ENCODE measurements at places on chromosomes 5 and 9.

- no peak for DNase-seq
Measured at GRCh38 chr9:108654566-108654965, 201.2 kb downstream of the ACTL7B start.

- DNase-seq: no peak
Measured at GRCh38 chr9:71108937-71109336, 12.5 kb downstream of the TRPM3 start.

GRCh38 chr9:14608540-14608939 is 84.7 kb downstream of the ZDHHC21 start:
- DNase-seq: no peak

GRCh38 chr5:96081276-96081858 is 119.7 kb upstream of the ELL2 start:
- no peak for DNase-seq

DNA sequence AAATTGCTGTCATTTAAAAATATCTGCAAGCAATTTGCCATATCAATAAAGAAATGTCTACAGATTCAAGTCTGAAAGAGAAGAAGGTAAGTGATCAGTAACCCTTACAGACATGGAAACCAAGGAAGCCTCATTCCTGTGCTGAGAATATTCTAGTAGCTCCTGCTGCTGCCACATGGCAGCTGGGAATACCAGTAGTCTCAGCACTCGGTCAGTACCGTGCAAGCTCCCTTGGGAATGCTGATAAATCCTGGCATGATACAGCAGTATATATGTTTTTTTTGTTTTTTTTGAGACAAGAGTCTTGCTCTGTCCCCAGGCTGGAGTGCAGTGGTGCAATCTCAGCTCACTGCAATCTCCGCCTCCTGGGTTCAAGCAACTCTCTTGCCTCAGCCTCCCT is 27.9 kb downstream of the NANS start:
- no peak for DNase-seq

- no peak for DNase-seq
Measured at GRCh38 chr9:112056996-112057395, 118.1 kb downstream of the SUSD1 start.

DNA sequence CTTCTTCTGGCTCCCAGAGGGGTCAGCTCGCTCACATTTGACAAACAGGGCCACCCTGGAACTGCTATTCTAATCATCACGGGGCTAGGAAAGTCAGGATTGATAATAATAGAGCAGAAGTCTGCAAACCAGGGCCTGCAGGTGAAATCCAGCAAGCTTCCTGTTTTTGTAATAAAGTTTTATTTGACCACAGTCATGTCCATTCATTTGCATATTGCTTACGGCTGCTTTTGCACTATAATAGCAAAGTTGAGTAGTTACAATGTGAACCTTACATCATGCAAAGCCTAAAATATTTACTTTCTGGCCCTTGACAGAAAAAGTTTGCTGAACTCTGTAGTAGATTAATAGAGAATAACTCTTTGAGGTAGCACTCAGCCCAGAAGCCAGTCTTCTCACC is 63.2 kb upstream of the CTXN3 start:
- no peak for DNase-seq

Measured in stimulated activated CD4-positive, alpha-beta T cell treated with anti-CD3 and anti-CD28 coated beads, Interleukin-4, amount 100 ng/mL, for 1 hour (primary cell).